ENCODE measurements at places on chromosomes 11 and 22.

- DNase-seq: peak; percentile 98
Observed at GRCh38 chr11:3905080-3905953, 49.9 kb downstream of the STIM1 start.

- DNase-seq: no peak
Observed at GRCh38 chr22:37203354-37204044, 8.8 kb downstream of the SSTR3 start.

DNA sequence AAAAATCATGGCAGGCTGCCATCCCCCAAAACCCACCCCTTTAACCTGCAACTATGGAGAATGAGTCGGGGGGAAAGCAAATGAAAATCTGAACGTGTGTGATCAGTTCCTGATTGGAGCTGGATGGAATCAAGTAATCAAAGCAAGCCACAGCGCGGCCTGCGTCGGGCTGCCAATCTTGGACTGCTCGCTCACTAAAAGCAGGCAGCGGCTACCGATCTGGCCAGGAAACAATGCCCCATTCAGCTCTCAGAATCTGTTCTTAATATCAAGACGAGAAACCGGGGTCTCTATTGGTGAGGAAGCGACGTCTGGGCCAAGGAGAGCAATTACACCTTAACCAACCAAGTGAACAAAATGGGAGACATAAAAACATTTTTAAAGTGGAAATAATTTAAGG, 472.2 kb downstream of the SOX6 start:
- no peak for DNase-seq

- DNase-seq: no peak
Observed at GRCh38 chr11:60492488-60493009, at the start of gene MS4A12. Gene MS4A12 (plus strand): TSS chr11:60492778. CDS start chr11:60497319, 4,541 bp downstream.

DNA sequence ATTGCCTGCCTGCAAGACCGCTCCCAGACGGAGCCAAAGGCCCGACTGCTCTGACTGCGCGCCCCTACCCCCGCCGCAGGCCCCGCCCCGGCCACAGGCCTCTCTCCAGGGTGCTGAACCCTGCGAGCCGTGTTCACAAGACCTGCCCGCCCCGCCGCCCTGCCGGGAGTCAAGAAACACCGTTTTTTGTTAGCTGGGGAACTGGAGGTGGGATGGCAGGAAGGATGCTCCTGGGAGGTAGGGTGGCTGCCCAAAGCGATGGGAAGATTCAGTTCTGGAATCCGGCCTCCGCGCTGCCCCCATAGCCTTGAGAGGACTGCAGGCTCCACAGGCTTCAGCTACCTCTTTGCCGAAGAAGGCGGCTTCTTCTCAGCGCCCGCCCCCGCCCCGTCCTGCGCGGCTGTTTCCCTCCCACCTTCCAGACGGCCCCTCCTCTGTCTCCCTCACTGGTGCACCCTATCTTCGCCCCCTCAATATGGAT, 2.7 kb upstream of the PDE2A start:
- DNase-seq: peak; percentile 28

- peak; percentile 77 for DNase-seq
Observed at GRCh38 chr11:122202951-122203456, 87.0 kb upstream of the BLID start.

DNA sequence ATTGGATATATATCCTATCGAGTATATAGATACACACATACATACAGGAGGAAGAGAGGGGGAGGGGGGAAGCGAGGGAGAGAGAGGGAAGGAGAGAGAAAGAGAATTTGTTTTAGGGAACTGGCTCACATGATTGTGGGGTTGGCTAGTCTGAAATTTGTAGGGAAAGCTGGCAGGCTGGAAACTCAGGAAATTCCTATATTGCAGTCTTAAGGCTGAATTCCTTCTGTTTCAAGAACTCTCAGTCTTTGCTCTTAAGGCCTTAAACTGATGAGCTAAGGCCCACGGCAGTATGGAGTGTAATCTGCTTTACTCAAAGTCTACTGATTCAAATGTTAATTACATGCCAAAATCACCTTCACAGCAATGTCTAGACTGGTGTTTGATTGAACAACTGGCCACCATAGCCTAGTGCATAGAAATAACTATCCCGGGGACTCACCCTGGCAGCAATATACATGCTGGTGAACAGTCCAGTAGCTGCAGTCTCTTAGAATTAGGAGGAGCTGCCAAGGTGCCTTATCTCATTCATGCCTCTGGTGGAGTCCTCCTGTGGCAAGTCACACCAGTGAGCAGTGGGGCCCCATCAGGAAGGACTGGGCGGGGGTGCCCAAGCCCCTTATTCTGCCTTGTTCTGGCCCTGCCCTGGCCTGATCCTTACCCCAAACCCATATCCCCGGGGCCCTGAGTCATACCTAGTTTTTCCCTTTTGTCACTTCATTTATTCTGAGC, 59.7 kb upstream of the AMPD3 start:
- no peak for DNase-seq

- DNase-seq: peak; percentile 34
Observed at GRCh38 chr22:20436768-20437612, 635 bp downstream of the SCARF2 start.

GRCh38 chr22:29207243-29207550, 1.5 kb downstream of the EMID1 start:
- no peak for DNase-seq

GRCh38 chr11:75625021-75625420, 43.8 kb downstream of the MAP6 start:
- no peak for DNase-seq

DNA sequence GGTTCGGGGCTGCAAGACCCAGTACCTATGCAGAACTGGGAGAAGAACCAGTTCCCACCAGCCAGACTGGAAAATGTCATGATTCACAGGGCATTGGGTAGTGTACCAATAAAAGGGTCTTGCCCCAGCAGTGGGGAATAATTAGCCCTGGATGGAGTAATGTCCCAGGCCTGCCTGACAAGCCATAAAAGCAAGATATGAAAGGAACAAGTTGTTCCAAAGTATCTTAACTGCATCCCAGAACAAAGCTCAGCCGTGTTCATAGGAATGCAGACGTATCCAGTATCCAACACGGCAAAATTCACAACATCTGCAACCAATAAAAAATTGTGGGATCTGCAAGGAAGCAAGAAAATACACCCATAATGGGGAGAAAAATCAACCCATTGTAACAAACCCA, 47.9 kb downstream of the ASCL2 start:
- no peak for DNase-seq

GRCh38 chr11:16512198-16512898, 156.0 kb upstream of the SOX6 start:
- DNase-seq: no peak

- DNase-seq: peak; percentile 51
Observed at GRCh38 chr11:44316659-44317240, 6.8 kb upstream of the ALX4 start.

- DNase-seq: no peak
Observed at GRCh38 chr22:22988150-22988549, 82.2 kb upstream of the GNAZ start.

- no peak for DNase-seq
Observed at GRCh38 chr11:72391638-72392423, 42.5 kb downstream of the CLPB start.

DNA sequence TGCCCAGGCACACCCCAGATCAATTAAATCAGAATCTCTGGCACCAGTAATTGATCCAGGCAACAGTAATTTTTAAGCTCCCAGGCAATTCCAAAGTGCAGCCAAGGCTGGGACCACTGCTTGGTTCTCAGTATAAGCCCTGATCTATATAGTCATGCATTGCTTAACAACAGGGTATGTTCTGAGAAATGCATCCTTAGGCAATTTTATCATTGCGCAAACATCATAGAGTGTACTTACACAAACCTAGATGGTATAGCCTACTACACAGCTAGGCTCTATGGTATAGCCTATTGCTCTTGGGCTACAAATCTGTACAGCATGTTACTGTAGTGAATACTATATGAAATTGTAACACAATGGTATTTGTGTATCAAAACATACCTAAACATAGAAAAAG, 651 bp upstream of the C11orf42 start:
- DNase-seq: no peak

- DNase-seq: no peak
Observed at GRCh38 chr11:123152951-123153350, 42.1 kb downstream of the CLMP start.

GRCh38 chr22:46746620-46747019, 8.6 kb upstream of the CERK start:
- no peak for DNase-seq

DNA sequence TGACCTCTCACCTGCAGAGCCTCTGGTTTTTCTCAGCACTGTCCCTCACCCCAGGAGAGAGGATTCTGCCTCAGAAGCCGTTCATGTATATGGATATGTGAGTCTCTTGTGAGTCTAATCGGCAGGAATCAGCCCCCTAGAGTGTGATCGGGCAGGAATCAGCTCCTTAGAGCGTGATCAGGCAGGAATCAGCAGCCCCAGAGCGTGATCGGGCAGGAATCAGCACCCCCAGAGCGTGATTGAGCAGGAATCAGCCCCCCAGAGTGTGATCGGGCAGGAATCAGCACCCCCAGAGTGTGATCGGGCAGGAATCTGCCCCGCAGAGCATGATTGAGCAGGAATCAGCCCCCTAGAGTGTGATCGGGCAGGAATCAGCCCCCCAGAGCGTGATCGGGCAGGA, 80.0 kb upstream of the EIF3D start:
- no peak for DNase-seq

GRCh38 chr11:59114344-59114743, 7.3 kb downstream of the FAM111B start:
- no peak for DNase-seq

- DNase-seq: no peak
Observed at GRCh38 chr22:23684026-23684425, 6.8 kb upstream of the RGL4 start.

DNA sequence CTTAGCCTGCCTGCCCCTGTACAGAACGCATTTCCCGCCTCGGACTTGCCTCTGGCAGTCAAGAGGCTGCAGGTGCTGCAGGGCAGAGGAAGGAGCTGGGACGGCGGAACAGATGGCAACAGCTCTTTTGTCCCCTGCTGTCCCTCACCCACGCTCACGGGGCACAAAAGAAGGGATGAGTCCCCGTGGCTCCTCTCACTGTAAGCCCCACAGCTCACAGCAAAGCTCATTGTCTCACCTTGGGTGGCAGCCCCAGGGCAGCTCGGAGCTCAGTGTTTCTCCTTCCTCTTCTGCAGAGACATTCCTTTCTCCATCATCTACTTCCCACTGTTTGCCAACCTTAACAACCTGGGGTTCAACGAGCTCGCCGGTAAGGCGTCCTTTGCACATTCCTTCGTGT, 24.3 kb downstream of the SLC25A18 start:
- DNase-seq: no peak

DNA sequence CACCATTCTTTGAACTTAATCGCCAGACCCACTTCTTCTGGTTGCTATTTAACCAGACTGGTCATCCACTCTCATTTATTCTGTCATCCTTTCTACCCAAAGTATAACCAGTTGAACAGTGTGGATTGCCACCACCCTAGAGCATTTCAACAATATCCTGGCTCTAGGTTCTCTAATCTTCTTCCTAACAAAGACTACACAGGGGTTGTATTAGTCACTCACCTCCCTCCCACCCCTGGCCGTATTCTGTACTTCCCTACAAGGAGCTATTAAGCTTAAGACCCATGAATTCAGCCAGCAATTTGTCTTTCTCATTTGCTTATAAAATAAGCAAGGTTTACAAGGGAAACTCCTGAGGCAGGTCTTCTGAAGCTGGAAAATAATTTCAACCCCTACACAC, 46.9 kb upstream of the CEP126 start:
- DNase-seq: peak; percentile 75

DNA sequence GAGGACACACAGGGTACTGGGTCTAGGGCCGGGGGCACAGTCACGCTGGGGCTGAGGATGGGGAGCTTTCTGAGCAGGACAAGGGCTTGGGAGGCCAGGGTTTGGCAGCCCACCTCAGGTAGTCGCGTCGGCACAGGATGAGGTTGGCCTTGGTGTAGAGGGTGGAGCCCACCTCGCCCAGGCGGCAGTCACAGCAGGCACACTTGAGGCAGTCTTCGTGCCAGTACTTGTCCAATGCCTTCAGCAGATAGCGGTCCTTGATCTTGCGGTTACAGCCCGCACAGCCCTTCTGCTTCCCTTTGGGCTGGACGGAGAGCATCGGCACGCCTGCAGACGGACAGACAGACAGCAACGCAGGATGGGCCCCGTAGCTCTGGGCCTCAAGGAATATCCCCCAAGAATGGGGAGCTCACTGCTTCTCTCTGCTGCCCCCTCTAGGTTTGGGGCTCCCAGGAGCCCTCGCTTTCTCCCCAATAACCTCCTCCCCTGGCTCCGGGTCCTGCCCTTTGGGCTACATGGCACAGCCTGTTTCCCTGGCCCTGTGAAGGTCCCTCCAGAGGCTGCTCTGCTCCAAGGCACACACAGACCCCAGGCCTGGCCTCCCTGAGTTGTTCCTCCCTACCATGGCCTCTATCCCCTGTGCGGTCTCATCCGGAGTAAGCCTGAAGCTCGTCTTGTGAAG, 33.4 kb downstream of the LMO1 start:
- no peak for DNase-seq

GRCh38 chr11:134151083-134151747, 72.6 kb downstream of the NCAPD3 start:
- DNase-seq: no peak

DNA sequence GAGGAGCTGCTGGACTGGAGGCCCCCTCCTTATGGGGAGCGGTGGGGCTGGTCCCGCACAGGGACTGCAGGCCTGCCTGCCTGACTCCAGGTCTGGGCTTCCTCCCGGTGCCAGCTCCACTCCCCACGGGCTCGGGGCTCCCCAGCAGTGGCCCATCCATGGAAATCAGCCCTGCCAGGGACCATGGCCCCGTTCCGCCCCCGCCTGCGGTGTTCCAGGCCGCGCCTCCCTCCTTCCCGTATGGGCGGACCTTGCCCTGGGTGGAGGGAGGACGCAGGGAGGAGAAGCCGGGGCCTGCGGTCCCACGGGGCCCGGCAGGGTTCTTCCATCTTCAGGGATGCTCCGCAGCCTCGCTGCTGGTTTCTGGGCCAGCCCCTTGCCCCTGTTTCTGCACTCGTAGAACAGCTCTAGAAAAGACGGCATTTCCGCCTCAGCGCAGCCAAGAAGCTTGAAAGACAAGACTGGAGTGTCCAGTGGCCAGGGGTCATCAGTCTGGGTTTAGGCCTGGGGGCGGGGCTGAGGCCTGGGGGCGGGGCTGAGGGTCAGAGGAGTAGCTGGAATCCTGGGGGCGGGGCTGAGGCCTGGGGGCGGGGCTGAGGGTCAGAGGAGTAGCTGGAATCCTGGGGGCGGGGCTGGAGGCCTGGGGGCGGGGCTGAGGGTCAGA, 1330.6 kb downstream of the BRD1 start:
- DNase-seq: no peak

GRCh38 chr11:36447514-36447913, 62.6 kb downstream of the TRAF6 start:
- peak; percentile 51 for DNase-seq
